Activated naive CD4-positive, alpha-beta T cell treated with anti-CD3 and anti-CD28 coated beads, Interleukin-2, amount 50 U/mL, for 16 hours (primary cell): ENCODE measurements at places on chromosomes 1 and 21.
A peak's percentile ranks its signal among the peaks of the same experiment; 100 is the strongest.

DNA sequence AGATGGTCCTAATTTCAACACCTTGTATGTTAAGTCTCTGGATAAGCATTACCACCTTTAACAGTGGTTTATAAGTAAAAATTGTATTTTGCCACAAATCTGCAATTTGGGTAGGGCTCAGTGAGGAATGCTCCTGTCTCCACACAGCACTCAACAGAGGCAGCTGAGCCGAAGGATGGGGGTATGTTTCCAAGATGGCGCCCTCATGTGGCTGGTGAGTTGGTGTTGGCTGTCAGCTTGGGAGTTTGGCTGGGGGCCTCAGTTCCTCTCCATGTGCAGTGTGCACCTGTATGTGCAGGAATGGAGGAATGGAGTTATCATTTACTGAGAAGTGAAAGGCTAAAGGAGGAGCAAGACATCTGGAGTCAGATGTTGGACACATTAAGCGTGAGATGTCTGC, 136.8 kb downstream of the GABPA start:
- no peak for DNase-seq

GRCh38 chr1:29644812-29645211, 408.5 kb downstream of the PTPRU start:
- no peak for DNase-seq

DNA sequence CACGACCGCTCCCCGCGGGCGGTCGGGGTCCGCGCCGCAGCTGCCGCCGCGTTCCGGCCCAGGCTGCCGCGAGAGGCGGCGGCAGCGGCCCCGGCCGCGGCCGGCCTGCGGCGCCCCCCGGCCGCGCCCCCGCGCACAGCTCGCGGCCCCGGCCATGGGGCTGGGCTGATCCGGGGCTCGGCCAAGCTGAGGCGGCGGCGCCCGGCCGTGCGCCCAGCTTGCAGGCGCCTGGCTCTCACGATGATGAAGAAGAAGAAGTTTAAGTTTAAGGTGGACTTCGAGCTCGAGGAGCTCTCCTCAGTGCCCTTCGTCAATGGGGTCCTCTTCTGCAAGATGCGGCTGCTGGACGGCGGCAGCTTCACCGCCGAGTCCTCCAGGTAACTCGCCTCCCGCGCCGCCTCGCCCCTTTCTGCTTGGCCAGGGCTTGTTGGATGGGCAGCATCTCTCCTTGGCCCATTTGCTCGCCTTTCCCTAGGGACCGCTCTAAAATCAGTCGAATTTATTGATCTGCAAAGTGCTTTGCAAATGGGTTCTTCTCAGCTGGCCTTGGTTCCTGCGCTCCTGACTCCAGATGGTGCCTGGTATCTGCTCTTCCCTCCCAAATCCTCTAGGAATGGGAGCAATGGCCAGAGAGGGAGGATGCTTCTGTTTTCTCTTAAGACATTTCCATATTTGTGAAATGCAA, 431 bp downstream of the EEIG2 start:
- DNase-seq = peak; percentile 21

- DNase-seq = no peak
These were observed at the start of gene OLFM3 for GRCh38 chr1:101996825-101997465. TSS of gene OLFM3 (minus strand) at chr1:101996926.

DNA sequence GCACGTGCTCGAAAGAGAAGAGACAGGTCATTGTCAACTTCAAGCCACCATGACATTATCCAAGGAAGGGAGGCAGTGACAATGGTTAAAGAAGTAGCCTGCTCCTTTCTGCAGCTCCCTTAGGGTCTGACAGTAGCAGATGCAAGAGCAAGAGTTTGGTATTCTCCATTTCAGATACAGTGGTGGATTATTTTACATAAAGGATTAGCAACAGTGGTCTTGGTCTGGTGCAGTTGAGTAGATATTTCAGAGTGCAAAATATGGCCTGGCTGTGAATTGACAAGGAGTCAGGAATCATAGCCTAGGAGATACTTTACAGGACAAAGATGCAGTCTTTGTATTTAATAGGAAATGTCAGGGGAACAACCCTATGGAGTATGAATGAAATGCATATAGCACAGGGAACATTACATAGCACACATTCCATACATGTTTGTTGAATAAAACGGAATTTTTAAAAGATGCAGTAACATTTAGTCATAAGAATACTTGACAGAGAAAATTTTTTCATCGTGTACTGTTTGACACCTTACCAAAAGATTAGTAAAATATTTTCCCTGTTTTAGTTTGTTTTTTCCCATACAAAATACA, 41.8 kb downstream of the CHRM3 start:
- no peak for DNase-seq

DNA sequence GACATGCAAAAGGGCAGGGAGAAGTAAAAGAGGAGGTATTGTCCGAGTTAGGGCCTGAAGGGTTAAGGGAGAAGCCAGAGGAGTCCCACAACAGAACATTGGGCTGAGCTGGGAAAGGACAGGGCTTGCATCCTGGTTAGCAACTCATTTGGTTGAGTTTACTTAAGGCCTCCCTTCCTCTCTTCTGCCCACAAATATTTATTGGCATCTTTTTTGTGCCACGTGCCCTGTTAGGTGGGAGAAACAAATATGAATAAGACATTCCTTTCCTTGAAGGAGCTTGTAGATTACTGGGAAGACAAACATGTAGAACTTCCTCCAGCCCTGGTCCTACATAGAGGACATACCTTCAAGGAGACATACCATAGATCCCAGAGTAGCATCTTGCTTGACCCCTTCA, 53.0 kb upstream of the PRELP start:
- no peak for DNase-seq

GRCh38 chr1:173285048-173285447, 77.9 kb upstream of the TNFSF4 start:
- no peak for DNase-seq

DNA sequence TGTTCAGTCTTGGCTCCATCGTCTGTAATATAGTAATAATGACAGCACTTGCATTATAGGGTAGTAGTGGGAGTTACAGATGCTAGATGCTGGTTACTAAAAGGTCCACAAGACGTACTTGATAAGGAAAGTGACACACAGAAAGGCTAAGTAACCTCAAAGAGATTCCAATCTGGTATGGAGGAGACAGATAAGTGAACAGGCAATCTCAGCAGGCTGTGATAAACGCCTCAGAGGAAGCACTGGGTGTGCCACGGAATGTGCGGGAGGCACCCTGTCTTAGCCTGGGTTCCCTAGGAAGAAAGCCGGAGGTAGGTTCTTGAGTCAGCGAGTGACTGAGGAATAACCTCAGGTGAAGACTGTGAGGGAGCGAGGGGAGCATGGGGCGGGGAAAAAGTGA, 4.6 kb upstream of the CTPS1 start:
- DNase-seq = no peak

- peak; percentile 22 for DNase-seq
These were observed 112.6 kb downstream of the ADAMTS1 start for GRCh38 chr21:26732432-26733221.

- no peak for DNase-seq
These were observed 34.3 kb downstream of the GPR137B start for GRCh38 chr1:236176337-236177336.

DNA sequence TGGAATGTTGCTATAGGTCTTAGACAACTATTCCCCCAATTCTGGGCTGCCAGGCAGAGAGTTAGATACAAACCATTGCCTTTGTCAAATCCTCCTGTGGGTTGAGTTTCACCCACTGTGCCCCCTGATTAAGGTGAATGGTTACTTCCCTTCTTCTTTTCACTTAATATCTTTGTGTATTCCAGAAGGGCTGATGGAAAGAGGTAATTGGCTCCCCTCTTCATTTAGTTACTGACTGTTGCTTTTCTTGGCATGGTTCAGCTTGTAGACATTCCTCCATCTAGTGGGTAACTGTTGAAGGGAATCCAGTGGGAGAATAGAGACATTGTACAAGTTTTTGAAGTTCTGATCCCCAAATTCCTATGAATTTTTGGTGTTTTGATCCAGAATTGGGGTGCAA, 43.8 kb upstream of the MACF1 start:
- no peak for DNase-seq

DNA sequence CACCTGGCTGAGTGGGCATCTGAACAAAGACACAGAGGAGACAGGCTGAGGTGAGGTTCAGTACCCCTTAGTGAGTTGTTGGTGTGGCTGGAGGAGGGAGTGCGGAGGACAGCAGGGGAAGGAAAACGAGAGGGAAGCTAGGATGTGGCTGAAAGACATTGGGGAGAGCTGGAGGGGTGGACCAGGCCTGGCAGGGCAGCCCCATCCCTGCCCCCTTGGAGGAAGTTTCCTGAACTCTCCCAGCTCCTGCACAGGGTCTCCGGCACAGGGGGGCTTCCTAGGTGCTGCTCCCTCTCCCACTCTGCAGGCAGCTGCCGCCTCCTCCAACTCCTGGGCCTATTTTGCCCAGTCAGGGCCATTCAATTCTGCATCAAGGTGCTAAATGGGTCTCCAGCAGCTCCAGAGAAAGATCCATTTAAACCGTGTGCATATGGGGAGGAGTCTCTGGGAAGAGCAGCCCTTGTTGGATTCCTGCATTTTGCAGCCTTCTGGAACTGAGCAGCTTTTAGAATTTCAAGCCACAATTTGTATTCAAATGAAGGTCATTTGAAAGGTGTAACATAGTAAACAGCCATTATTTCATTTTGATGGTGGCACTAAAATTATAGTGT, 193.9 kb downstream of the CAMTA1 start:
- DNase-seq = no peak

- DNase-seq = no peak
These were observed 2.4 kb downstream of the TMCC2 start for GRCh38 chr1:205229916-205230700.
